ENCODE measurements at places on chromosomes 13 and 19.

- no peak for DNase-seq
Measured at GRCh38 chr13:100115693-100116254, 26.9 kb downstream of the PCCA start.

DNA sequence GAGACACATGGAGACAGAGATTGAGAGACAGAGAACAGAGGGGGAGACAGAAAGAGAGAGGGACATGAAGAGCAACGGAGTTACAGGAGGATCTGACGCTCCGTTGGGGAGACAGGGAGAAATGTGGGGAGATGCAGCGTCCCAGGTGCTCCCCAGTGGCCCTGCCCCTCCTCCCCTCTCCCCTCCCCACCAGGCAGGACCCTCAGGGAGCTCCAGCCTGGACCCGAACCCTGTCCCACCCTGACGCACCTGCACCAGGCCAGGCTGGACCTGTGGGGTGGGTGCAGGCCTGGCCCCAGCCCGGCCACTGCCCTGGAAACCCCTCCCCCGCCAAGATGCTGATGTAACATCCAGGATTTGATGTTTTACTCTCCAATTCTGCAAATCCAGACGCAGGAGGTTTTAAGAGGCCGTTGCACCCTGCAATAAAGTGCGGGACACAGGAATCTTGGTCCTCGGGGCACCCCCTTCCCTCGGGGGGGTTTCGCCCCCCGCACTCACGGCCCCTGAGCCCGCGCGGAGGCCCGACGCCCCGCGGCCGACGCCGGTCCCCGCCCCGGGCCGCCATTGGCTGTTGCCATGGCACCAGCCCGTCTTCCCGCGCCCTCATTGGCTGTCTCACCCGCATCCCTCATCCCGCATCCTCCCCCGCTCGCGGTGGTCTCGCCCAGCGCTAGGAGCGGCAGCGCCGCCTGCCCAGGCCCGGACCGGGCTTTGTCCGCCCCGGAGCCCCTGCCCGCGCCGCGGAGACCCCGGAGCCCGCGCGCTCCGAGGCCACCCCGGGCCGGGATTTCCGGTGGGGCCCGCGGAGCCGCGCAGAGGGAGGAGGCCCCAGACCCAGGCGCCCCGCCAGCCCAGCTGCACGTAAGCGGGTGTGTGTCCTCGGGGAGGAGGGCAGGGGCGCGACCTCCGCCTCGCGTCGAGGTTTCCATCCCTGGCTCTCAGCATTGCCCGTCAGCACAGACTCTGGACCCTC, at the start of gene APC2:
Gene APC2, plus strand, starts transcription at position 655 of the 976 bp plus-strand sequence. CDS start 2,881 bp downstream, outside the sequence.
- DNase-seq: no peak

GRCh38 chr19:47111006-47111621, 2.5 kb downstream of the ZC3H4 start:
- DNase-seq: no peak

DNA sequence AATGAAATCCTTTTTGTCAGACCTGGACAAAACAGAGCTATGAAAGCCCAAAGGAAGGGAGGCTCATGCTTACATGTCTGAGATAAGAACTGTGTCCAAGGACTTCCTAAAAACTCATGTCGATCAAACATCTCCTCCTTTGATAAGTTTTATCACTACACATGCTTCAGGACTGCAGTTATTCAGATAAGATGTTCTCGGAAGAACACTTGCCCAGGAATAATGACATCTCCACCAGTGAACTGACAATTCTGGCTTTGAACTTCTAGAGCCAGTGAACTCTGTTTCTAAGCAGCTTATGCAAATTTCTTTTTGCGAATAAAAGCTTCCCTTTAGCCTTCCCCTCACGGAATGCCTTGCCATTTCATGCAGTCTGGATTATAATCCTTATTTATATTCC, 561.6 kb downstream of the TBC1D4 start:
- DNase-seq: no peak

DNA sequence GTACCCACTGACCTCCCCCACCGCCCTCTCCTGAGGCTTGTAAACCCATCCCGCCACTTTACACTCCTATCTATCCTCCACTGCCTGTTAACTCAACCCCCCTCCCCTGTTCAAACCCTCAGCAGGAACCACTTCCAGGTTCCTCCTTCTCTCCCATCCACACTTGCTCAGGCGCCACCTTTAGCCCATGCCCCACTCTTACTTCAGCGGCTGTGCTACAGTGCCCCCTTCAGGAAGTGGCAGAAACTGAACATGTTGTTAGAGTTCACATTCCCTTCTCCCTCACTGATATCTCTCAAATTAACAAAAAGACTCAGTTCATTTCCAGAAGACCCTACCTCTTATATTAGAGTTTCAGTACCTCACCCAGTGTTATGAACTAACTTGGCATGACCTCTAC, 49.4 kb downstream of the ZNF91 start:
- no peak for DNase-seq

GRCh38 chr19:10611907-10612306, 13.4 kb upstream of the SLC44A2 start:
- no peak for DNase-seq

GRCh38 chr13:94065741-94066140, 413.7 kb downstream of the DCT start:
- no peak for DNase-seq

GRCh38 chr13:33543631-33544265, 258.2 kb upstream of the STARD13 start:
- no peak for DNase-seq

DNA sequence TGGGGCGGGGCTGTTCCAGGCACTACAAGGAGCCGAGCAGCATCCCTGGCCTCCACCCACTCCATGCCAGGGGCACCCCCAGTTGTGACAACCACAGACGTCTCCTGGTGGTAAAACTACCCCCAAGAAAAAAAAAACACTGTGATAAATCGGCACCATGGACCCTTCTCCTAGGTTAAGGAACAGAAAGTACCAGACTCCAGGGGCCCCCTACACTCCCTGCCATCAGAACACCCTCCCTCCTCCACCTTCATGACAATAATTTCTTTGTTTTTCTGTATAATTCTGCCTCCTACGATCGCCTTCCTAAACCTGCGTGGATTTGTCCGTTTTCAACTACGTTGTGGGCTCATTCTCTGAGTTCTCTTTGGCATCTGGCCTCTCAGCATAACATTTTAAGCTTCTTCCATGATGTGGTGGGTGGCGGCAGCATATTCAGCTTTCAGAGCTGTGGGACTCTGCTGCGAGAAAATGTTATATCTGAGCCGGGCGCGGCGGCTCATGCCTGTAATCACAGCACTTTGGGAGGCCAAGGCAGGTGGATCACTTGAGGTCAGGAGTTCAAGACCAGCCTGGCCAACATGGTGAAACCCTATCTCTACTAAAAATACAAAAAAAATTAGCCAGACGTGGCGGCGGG, 8.6 kb downstream of the TLE2 start:
- DNase-seq: no peak

GRCh38 chr13:112097770-112098169, 30.8 kb downstream of the SOX1 start:
- DNase-seq: no peak

- no peak for DNase-seq
Measured at GRCh38 chr19:35155441-35155840, 906 bp downstream of the FXYD5 start.

DNA sequence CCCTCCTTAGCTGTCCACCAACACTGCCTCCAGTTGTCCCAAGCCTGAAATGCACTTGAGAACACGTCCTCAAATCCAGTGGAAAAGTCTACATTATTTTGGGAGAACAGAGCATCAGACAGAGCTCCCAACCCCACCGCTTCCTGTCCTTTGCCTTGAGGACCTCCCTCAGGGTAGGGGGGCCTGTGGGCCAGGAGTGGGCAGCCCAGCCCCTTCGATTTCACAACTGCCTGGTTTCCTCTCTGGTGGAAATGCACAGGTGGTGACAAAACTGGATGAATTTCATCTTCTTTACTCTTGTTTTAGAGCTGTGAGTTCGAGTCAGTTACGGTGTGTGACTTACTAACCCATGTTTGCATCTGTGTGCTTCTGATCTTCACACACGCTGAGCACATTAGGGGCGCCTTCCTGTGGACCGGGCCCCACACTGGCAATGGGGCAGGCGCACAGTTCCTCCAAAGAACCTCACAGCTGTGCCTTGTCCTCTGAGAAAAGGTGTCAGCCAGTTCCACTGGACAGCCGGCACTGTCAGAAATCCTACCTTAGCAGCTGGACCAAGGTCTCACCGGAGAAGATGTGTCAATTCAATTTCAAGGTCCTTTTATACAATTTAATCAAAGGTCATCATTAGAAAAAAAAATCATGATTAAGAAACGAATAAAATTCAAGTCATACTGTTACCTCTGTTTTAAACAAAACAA, 80.2 kb downstream of the IRS2 start:
- DNase-seq: no peak

GRCh38 chr13:32863596-32863995, 152.6 kb upstream of the KL start:
- DNase-seq: no peak

DNA sequence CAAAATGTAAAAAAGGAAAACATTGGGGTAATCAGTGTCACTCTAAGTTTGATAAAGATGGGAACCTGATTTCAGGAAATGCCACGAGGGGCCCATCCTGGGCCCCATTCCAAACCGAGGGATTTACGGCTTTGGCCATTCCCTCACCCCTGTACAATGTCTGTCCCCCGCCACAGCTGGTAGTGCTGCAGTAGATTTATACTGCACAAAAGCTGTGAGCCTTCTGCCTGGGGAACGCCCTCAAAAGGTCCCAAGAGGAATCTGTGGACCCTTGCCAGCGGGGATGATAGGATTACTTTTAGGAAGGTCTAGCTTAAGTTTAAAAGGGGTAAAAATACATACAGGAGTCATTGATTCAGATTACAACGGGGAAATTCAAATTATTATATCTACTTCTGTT, 173.4 kb upstream of the SGCG start:
- DNase-seq: no peak
